ENCODE measurements at places on chromosomes 5 and 9. TPM values are rescaled to one million over a fixed set of nuclear protein-coding genes. Genes with fewer than 3 reads are reported as not detected.

Gene SPATA31D4
- not detected for total RNA-seq

Gene PDCD1LG2
- 0.24 TPM for total RNA-seq

Gene CTSL
- 861 TPM for total RNA-seq

Gene PAPPA
- total RNA-seq = 33.6 TPM

Gene CCDC180
- 0.57 TPM for total RNA-seq

Gene RANBP3L
- total RNA-seq = not detected

Gene ENTPD2
- 0.91 TPM for total RNA-seq

Gene SH2D3C
- not detected for total RNA-seq

Gene STKLD1
- 1.4 TPM for total RNA-seq

Gene FBP2
- total RNA-seq = not detected

Gene PTCH1
- total RNA-seq = 3.0 TPM

Gene SLC6A19
- total RNA-seq = not detected

Gene OXCT1
- total RNA-seq = 3.2 TPM
